ENCODE measurements at places on chromosomes 6 and 20.

DNA sequence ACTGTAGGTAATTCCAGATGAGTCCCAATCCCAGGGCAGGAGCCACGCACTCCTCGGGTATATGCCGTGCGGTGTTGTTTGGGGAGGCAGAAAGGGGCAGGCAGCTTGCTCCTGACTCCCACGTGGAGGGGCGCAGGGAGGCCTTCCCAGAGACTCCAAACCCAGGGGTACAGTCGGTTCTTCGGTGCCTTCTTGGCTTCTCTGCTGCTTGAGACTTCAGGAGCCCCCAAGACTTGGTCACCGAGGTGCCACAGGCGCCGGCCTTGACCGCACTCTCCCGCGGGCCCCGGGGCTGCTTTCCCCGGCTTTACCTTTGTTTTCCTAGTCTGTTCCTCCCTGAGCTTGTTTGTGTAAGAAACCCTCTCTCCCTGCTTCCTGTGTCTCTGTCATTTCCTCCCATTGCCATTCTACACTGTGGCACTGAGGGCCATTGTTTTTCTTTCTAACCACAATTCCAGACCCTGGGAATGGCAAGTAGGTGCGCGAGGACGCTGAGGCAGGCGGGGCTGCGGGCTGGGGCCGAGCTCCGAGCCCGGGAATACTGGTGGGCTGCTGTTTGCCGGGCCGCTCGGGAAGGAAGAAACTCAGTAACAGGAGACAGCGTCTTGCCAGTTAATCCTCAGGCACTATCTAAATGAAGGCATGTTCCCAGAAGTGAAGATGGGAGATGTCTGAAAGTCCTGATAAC, 215.6 kb upstream of the HEY2 start:
- no peak for DNase-seq

GRCh38 chr6:127341471-127342202, 1.8 kb downstream of the ECHDC1 start:
- no peak for DNase-seq

DNA sequence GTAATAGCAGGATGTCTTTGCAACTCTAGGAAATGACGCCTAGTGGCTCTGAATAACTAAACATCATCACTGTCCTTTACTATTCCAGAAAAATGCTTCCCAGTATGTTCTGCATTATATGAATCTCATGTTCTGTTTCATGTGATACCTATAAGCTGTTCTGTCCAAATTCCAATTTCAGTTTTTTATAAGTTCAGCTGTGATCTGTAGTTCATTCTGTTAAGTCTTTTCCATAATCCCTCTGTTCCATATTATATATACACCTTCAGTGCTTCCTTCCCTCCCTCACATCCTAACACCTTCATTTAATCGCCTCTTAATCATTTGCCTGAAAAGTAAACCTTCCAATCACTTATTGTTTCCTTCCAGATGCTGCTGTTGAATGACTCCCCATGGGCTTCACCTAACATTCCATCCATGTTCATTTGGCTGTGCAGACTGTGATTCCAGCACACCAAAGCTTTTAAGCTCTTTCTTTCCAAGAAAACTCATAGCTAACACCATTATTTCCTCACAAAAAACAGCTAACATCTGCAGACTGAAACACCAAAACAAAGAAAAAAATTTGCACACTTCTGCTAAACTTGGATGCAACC, 18.6 kb downstream of the HMGCLL1 start:
- no peak for DNase-seq

DNA sequence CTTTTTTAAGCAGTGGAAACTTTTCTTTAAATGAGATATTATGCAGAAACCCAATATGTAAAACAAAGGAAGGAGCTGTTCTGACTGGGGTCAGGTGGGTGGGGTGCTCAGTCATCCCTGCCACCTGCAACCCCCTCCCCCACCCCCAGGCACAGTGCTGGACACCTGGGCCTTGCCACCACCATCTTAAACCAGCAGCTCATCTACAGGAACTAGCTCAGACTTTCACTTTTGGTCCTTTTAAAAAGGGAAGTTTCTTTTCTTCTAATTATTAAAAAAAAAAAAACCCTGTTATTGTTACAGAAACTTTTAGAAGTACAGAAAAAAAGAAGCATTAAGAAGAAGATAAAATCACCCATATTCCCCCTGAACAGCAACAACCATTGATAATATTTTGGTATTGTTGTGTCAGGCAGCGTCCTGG, 37.1 kb downstream of the PPP1R16B start:
- no peak for DNase-seq

DNA sequence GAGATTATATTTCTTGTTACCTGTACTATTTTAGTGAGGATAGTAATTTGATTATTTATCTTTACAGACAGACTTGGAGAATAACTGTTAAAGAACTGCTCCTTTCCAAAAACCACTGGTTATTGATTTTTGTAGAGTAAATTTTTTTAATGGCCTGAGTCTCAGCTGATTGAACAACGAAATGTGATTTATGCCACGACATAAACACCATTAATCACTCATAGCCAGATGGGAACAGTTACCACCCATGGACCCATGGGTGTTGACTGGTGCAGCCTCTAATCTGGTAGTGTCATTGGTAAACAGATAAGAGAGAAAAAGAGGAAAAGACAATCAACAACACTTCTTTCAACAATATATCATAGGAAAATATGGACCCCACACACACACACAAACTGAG, 101.4 kb upstream of the BEND6 start:
- DNase-seq = no peak

Data from stimulated activated CD8-positive, alpha-beta memory T cell treated with anti-CD3 and anti-CD28 coated beads, Interleukin-4, amount 100 ng/mL, for 1 hour (primary cell).